ENCODE measurements at places on chromosomes 5 and 9. TPM values are rescaled to one million over a fixed set of nuclear protein-coding genes. Genes with fewer than 3 reads are reported as not detected.

GRCh38 chr9:125674981-125675973, 31.7 kb downstream of the MAPKAP1 start:
- H3K27ac ChIP-seq = no peak overlapping the region
- no peaks in the 10 kb centered on the region for H3K36me3 ChIP-seq
- no peak overlapping the region for H3K4me3 ChIP-seq

DNA sequence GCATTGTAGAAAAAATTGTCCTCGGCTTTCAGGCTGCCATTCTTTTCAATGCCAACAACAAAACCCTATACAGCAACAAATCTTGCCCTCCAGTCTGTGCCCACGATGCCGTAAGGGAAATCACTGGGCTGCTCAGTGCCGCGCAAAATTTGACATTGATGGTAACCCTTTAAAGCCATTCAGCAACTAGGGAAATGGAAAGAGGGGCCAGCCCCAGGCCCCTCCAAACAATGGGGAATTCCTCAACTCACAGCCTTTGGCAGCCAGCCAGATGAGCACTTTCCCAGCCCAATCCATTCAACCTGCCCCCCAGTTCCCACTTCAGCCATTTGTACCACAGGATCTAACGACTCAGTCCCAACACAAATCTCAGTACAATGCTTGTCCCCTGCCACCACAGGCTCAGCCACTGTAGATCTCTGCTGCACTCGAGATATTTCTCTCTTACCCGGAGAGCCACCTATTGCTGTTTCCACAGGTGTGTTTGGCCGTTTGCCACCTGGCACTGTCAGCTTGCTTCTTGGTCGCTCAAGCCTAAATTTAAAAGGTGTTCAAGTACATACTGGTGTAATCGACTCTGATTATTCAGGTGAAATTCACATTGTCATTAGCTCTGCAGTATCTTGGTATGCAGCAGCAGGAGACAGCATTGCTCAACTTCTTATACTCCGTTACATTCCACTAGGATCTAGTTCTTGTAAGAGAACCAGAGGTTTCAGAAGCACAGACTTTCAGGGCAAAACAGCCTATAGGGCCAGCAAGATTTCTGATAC, 103.3 kb downstream of the SYK start:
- H3K27me3 ChIP-seq = no peaks in the 10 kb centered on the region
- no peaks in the 10 kb centered on the region for H3K36me3 ChIP-seq
- H3K4me3 ChIP-seq = no peak overlapping the region
- H3K27ac ChIP-seq = no peak overlapping the region
- DNase-seq = no peak

DNA sequence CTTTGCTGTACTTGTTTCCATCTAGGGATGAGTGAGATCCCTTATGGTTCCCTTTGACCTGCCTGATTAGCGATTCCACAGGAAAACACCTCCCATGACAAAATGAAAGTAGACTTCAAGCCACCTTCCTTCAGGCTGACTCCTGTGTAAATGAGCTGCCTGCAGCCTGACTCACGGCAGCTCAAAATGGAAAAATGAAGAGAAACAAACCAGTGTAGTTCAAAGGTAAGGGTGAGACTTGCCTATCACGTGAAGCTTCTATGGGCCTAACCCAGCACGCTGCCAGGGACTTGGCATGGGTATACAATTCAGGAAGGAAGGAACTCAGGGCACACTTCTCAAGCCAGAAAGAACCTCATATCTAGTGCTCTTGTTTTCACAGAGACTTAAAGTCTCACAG, 110.1 kb upstream of the LRRTM2 start:
- H3K4me1 ChIP-seq = peaks cover 16% of the 10 kb centered on the region
- no peaks in the 10 kb centered on the region for H3K36me3 ChIP-seq
- no peak overlapping the region for H3K27ac ChIP-seq

- H3K4me3 ChIP-seq = no peak overlapping the region
- H3K27me3 ChIP-seq = no peaks in the 10 kb centered on the region
- DNase-seq = no peak
- no peak overlapping the region for H3K27ac ChIP-seq
Measured at GRCh38 chr5:120372899-120373298, 91.2 kb upstream of the PRR16 start.

DNA sequence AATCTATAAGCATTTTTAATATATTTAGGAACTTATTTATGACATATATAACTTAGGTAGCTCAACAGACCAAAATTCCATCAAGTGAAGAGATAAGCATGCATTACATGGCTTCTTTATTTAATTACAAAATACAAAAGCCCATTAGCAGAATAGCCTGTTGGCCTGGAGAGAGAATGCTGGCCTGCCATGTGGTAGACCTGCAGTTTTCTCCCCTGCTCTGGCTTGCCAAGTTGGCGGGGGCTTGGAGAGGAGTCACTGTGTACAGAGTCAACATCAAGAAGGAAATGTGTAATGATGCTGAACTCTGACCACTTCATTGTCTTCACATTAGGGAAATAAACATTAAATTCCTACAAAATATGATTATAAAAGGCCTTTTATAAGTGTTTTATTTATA, 69.8 kb upstream of the CNTLN start:
- DNase-seq = no peak
- H3K4me1 ChIP-seq = no peaks in the 10 kb centered on the region
- H3K36me3 ChIP-seq = no peaks in the 10 kb centered on the region
- peaks cover 10% of the 10 kb centered on the region for H3K27me3 ChIP-seq
- no peak overlapping the region for H3K4me3 ChIP-seq
- H3K27ac ChIP-seq = no peak overlapping the region

DNA sequence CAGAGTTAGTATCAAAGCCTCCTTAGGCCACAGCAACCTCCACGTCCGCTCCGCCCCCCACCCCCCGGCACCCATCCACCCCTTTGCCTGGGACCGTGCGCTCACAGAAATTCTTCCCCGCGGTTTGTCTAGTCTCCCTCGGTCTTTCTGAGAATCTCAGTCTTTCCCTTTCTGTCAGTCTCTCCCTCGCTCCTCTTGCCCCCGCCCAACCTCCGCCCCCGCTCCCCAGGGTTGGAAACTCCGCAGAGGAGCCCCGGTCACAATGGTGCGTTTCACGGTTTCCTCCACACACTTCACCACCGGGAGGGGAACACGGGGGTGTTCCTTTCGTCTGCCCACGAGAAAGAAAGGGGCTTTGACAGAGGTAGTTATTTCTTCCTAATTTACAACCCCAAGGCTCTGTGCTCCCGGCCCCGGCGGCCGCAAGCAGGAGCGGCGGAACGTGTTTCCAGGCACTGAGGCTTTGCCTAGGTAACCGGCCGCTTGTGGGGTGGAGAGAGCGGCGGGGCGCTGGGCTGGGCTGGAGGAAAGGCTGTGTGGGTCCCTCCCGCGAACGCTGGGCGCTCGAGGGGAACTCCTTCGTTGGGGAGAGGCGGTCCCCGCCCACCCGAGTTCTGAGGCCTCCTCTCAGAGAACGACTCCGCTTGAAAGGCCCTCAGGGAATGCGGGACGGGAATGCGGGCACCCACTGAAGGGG, 2.1 kb downstream of the NR4A3 start:
- peaks cover 64% of the 10 kb centered on the region for H3K27me3 ChIP-seq
- peaks cover 1% of the 10 kb centered on the region for H3K4me1 ChIP-seq

DNA sequence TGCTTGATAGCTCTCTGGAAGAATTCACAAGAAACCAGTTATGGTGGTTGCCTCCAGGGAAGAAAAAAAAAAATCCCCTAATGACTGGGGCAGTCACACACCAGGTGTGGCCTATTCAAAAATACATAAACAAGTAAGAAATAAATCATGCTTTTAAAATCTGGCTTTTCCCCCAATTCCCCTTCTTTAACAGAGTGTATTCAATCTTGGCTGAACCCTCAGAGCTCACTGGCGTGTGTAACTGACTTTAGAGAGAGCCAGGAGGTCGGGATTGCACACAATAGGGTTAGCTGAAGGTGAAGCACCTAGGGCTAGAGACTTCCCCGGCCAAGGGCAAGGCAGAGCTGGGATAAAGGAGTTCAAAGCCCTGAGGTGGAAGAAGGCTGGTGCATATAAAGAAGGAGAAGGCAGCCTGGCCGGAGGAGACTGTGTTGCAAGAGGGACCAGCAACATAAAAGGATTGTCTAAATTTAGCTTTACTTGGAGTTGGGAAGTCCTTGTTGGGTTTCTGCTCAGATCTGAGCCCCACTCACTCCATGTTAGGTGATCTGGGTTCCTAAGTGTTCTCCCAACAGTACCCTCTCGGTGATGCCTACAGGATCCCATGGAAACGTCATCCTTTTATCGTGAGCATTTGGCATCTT, 19.7 kb downstream of the FNBP1 start:
- no peak for DNase-seq
- peak overlapping the region; percentile 48 for H3K27ac ChIP-seq
- H3K4me1 ChIP-seq = peaks cover 5% of the 10 kb centered on the region
- H3K27me3 ChIP-seq = no peaks in the 10 kb centered on the region
- H3K36me3 ChIP-seq = no peaks in the 10 kb centered on the region
- no peak overlapping the region for H3K4me3 ChIP-seq

GRCh38 chr9:11874414-11874813, 818.8 kb upstream of the TYRP1 start:
- H3K4me1 ChIP-seq = no peaks in the 10 kb centered on the region
- H3K27ac ChIP-seq = no peak overlapping the region
- H3K4me3 ChIP-seq = no peak overlapping the region
- H3K27me3 ChIP-seq = no peaks in the 10 kb centered on the region

DNA sequence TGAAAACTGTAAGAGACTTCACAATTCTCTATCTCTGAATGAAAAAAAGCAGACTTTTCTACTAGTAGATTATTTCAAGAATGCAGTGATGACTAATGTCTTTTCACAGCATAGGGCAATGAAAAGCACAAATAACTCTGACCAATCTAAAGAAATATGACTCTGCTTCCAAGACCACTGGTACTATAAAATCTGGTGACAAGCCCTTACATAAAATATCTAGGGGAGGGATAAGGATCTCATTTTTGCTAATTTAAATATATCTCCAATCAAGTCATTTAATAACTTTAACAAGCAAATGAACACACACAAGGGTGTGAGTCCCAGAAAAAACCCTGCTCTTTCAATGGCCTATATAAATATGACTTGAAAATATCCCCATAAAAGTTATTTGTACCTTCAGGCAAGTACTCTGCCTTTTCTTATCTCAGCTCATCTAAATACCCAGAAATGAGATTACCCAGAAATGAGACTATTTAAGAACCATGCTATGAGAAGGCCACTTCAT, 105.2 kb downstream of the GNAQ start:
- H3K36me3 ChIP-seq = peaks cover 2% of the 10 kb centered on the region
- no peak overlapping the region for H3K27ac ChIP-seq
- H3K4me3 ChIP-seq = no peak overlapping the region
- H3K4me1 ChIP-seq = peaks cover 4% of the 10 kb centered on the region

DNA sequence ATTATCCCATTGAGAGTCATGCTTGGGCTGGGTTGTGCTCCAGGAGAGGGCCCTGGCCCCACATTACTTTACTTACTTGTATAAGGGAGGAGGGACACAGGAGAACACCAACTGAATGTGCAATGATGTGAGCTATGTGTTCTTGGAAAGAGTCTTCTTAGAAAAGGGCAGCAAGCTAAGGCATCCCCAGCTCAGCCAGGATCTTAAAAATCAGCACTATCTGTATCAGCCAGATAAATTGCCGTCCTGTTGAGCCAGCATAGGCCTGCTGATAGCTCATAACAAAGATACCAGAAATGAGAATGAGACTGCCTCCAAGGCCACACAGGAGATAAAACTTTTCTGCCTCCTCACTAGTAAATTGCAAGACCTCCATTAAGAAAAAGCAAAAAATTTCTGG, 357.5 kb downstream of the CAAP1 start:
- no peaks in the 10 kb centered on the region for H3K4me1 ChIP-seq
- no peak for DNase-seq
- H3K36me3 ChIP-seq = no peaks in the 10 kb centered on the region
- no peak overlapping the region for H3K27ac ChIP-seq

DNA sequence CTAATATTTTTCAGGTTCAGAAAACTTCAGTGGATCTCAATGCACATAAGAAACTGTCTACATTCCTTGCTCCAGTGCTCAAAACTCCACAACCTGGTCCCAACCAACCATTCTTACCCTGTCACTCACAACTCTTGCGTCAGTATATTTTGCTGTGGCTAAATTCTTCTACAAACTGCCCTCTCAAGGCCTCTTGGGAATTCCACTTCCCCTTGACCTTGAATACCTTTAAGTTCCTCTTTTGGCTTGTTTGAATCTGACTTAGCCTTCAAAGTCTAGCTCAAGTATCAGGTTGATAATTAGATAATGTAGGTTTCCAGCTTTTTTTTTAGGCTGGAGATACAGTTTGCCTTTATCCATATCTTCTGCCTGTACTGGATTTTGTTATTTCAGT, 128.3 kb downstream of the SLF1 start:
- peak; percentile 32 for DNase-seq
- H3K27ac ChIP-seq = no peak overlapping the region
- no peaks in the 10 kb centered on the region for H3K36me3 ChIP-seq
- peaks cover 4% of the 10 kb centered on the region for H3K4me1 ChIP-seq
- H3K27me3 ChIP-seq = no peaks in the 10 kb centered on the region

DNA sequence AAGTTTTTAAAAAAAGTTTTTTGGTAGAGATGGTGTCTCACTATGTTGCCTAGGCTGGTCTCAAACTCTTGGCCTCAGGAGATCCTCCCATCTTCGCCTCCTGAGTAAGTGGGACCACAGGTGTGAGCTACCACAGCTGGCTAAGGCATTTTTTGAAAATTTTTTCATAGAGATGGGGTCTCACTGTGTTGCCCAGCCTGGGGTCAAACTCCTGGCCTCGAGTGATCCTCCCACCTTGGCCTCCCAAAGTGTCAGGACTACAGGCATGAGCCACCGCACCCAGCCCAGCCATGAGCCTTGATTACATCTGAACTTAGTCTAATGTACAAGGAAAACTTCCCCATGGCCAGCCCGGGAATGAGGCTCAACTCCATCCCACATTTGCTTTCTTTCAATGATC, 77.5 kb upstream of the PCA3 start:
- H3K27me3 ChIP-seq = no peaks in the 10 kb centered on the region
- peaks cover 3% of the 10 kb centered on the region for H3K4me1 ChIP-seq
- DNase-seq = no peak
- H3K27ac ChIP-seq = no peak overlapping the region
- no peak overlapping the region for H3K4me3 ChIP-seq
- no peaks in the 10 kb centered on the region for H3K36me3 ChIP-seq

DMGDH gene
- total RNA-seq = 8.9 TPM

MLANA gene
- total RNA-seq = not detected

AGXT2 gene
- not detected for total RNA-seq

PSD2 gene
- 0.48 TPM for total RNA-seq

ESM1 gene
- total RNA-seq = 1.7 TPM

IFNB1 gene
- not detected for total RNA-seq

FAM120AOS gene
- total RNA-seq = 64.6 TPM

PDCD1LG2 gene
- total RNA-seq = not detected

OTP gene
- total RNA-seq = not detected

LCN12 gene
- total RNA-seq = 11.4 TPM
